Heart left ventricle (tissue), 16 donors: ENCODE measurements at places on chromosomes 2 and 18. TPM values are rescaled to one million over a fixed set of nuclear protein-coding genes. Genes with fewer than 3 reads are reported as not detected.
A peak's percentile ranks its signal among the peaks of the same experiment; 100 is the strongest.

DNA sequence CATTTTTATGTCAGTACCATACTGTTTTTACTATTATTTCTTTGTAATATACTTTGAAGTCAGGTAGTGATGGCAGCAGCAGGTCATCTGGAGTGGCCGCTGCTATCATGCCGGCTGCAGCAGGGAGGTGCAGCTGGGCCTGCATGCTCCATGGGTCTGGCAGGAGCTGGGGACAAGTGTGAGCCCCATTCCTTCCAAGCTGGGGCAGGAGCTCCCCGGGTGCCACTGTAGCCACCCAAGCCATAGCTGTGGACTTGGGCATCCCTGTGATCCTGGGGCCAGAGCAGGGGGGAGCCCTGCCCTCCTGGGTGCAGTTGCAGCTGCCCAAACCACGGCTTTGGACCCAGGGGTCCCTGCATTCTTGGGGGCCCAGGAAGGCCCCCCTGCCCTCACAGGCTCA, 59.2 kb downstream of the CSRNP3 start:
- no peak for DNase-seq

GRCh38 chr2:162318328-162319180, at the start of gene IFIH1:
Gene IFIH1, minus strand, starts transcription at chr2:162318684. Its CDS starts 377 bp downstream, at chr2:162318307.
- DNase-seq: peak; percentile 86

Gene LYG2
- not detected for total RNA-seq

Gene CRYGC
- not detected for total RNA-seq

DNA sequence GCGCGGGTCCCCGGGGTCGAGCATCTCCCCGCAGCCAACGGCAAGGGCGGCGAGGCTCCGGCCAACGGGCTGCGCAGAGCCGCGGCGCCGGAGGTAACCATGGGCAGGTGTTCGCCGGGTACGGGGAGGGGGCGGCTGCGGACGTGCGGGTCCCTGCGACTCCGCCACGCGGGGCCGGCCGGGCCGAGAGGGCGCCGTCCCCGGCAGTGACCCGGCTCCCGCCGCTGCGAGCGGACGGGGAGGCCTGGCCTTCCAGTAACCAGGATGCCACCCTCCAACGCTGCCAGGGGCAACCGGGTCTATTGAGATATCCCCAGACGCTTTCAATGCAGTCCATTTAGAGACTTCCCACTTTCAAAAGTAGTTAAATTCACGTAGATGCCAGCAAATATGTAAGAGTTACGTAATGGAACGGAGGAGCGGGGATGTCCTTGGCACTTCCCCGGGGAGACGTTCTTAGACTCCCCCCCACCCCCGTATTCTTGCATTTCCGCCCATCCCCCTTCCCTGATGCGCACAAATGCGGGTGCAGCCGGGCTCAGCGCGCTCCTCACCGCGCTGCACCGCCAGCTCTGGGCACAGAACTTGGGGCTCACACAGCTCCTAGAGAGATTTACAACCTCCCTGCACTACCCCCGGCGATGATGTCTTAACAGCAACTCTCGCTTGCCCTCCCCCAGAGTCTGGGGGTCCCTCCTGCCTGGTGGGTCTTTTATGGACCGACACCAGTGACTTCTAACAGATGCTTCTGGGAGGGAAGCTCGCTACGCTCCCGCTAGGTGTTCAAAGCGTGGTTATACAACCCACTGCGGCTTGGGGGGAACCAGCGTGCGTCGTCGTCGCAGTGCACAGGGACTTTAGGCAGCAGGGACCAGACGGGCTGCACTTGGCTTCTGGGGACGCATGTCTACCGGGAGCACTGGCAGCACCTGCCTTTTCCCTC, 657 bp downstream of the SGPP2 start:
- DNase-seq: peak; percentile 61

Gene HOXD11
- total RNA-seq: not detected

- DNase-seq: no peak
Observed at GRCh38 chr2:217940261-217941220, 62.3 kb downstream of the TNS1 start.

DNA sequence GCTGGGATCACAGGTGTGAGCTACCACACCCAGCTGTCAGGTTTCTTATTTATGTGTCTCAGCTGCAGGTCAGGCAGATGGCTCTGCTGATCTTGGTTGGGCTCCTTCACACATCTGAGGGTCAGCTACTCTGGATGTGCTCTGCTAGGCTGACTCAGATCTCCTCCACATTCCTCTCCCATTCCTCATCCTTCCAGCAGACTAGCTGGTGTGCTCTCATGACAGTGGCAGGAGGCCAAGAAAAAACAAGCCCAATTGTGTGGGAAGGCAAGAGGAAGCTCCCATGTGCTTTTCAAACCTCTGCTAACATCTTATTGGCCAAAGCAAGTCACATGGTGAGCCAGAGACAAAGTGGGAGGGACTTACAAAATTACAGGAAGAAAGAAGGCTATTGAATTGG, 11.7 kb upstream of the MSH6 start:
- no peak for DNase-seq

DNA sequence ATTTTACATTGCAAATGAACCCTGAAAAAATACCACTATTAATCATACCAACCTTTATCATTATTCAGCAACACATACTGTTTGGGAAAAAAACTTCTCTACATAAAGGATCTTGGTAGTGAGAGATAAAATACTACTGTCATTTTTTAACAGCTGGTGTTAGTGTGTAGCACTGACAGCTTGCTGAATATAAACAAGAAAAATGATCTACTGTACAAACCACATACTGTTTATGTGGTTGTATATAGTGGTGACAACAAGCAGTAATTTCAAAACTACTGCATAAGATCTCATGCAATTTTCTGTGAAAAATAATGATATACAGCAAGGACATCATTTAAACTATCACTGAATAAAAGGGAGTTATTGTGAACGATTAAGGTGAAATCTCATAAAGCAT, 601.2 kb downstream of the LRP1B start:
- no peak for DNase-seq

- no peak for DNase-seq
Observed at GRCh38 chr2:218975060-218975777, 9.8 kb downstream of the FEV start.

- no peak for DNase-seq
Observed at GRCh38 chr2:205177546-205177945, 504.8 kb upstream of the NRP2 start.

Gene VSNL1
- total RNA-seq: 2.6 TPM

Gene ZNF396
- 2.2 TPM for total RNA-seq

DNA sequence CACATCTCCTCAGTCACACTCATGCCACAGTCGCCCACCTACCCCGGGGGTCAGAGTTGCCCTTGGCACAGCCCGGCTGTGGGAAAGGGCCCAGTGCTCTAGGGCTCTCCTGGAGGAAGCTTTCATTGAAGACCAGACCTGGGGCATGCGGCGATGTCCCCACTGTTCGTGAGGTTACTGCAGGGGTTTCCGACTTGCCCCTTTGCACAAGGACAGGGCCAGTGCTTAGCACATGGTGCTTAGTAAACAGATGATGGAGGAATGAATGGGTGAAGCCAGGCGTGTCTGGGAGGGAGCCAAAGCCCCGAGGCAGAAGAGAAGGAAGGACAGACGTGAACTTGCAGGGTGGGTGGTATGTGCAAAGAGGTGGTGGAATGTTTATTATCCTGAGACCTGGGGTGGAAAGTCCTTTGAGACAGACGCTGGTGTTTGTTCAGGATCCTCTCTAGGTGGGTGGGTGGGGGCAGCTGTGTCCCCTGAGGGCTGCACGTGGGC, 205.9 kb upstream of the ARL4C start:
- DNase-seq: no peak

Gene COL3A1
- 50.4 TPM for total RNA-seq

Gene KYNU
- 0.38 TPM for total RNA-seq

Gene PSMA8
- not detected for total RNA-seq

DNA sequence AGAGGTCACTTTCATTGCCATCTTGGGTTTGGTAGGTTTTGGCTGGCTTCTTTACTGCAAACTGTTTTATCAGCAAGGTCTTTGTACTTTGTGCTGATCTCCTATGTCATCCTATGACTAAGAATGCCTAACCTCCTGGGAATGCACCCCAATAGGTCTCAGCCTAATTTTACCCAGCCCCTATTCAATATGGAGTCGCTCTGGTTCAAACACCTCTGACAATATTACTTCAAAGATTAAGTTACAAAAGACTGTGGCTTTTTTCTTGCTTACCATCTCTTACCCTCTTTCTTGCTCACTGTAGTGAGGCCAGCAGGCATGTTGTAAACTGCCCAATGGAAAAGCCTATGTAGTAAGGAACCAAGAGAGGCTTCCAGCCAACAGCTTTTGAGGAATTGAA, 17.9 kb upstream of the RGPD8 start:
- no peak for DNase-seq

DNA sequence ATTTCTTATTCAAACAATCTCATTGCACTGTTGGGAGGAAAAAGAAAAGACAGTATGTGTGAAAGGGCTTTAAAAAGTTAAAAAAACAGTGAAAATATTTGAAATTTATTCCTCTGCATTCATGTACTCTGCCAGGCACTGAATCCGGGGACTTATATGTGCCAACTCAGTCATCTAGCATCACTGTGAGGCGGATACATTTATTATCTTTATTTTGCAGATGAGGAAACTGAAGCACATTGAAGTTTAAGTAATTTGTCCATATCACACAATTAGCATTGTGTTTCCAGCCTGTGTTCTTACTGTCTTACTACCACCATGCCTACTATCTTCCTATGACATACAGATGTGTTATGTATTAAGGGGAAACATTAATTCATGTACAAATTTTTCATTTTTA, 1.8 kb downstream of the LCLAT1 start:
- no peak for DNase-seq

Gene SCRN3
- total RNA-seq: 29.8 TPM

- DNase-seq: no peak
Observed at GRCh38 chr2:48219555-48220436, 310.2 kb upstream of the STON1 start.

DNA sequence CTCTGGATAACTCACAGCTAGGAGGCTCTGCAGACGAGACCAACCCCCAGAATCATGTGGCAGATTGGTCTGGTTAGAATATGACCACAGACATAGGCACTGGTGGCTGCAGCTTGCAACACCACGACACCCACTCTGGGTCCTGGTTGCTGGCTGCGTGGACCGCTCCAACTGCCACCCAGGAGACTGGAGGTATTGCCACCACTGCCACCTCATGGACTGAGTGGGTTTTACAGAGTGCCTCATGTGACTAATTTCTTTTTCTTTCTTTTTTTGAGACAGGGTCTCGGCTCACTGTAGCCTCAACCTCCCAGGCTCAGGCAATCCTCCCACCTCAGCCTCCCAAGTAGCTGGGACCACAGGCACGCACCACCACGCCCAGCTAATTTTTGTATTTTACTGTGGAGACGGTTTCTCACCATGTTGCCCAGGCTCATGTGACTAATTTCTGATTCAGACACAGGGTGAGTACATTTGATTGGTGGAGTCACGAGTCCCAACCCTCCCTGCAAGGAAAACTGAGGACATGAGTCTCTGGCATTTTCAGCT, 29.9 kb upstream of the NT5DC4 start:
- peak; percentile 64 for DNase-seq

GRCh38 chr2:240796543-240797499, 23.2 kb downstream of the KIF1A start:
- DNase-seq: no peak

GRCh38 chr2:182952741-182953450, 85.4 kb downstream of the NCKAP1 start:
- DNase-seq: no peak

Gene CDH2
- total RNA-seq: 468 TPM

DNA sequence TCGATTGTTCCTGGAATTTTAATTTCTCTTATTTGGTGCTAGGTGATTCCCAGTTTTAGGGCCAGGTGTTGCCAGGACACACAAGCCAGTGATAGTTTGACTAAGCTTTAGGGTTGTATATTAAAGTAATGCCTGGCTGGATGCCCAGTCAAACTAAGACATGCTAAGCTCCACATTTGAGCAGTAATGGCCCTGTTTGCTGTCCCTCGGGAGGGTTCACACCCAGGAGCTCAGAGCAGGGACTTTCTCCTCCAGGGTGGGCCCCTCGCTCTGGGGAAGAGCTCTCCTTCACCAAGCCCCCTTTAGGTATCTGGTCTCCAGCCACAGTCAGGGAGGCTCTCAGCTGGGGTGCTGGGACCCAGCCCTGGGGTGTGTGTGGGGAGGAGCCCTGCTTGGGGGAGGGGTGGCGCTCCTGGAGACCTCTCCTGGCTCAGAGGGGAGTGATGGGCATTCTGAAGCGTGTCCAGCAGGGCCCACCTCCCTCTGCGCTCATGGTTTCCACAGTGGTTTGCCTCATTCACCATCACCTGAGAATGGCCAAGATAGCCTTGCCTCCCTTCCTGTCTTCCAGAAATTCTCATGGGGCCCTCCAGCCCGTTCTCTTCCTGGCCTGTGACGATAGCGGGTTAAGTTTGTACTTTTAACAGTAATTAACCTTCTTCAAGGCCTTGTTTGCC, 31.7 kb downstream of the INPP4A start:
- no peak for DNase-seq

Gene UGT1A4
- not detected for total RNA-seq

DNA sequence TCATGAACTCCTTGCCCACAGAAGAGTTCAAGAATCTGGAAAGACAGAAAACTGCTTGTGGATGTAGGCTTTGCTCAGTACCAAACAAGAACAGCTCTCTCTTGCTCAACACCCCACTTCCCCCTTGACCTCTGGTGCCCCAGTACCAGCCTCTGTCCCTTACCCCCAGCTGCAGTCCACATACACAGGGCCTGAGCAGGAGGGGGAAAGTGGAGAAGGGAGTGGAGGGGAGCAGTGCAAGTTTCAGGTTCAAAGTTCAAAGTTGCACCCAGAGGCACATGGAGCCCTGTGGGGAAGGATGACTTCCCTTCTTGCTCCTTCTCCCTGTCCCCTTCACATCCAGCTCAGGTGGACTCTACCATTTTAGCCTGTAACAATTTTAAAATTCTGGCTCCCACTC, 61.1 kb upstream of the LPIN2 start:
- DNase-seq: no peak

GRCh38 chr2:128792476-128793054, 473.9 kb upstream of the HS6ST1 start:
- no peak for DNase-seq

- no peak for DNase-seq
Observed at GRCh38 chr2:151840216-151841046, 12.2 kb upstream of the ARL5A start.

Gene CIB4
- total RNA-seq: not detected

DNA sequence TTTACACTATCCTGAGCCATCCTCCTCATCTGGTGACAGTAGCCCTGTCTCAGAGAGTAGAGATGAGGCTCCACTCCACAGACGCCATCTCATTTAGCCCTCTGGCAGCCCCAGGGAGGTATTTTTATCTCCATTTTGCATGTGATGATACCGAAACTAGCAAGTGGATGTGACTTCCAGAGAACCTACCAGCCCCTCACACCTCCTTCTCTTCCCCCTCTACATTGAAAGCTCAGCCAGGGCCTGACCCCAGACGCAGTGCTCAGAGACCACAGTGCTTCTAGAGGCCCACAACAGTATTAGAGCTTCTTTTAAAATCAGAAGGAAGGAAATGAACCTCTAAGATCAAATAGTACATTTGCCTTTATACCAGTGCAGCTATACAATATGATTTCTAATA, 8.3 kb downstream of the GYPC start:
- DNase-seq: no peak

Gene MARCHF4
- total RNA-seq: not detected

DNA sequence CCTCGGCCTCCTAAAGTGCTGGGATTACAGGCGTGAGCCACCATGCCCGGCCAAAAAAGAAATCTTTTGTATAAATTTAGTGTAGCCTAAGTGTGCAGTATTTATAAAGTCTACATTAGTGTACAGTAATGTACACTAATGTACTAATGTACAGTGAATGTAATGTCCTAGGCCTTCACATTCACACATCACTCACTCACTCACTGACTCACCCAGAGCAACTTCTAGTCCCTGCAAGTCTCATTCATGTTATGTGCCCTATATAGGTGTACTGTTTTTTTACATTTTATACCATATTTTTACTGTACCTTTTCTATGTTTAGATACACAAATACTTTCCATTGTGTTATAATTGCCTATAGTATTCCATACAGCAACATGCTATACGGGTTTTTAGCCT, 254.9 kb downstream of the MYO3B start:
- no peak for DNase-seq
